ENCODE measurements at places on chromosomes 6 and 20.

- no peak for DNase-seq
Measured at GRCh38 chr6:150692604-150693003, 92.9 kb downstream of the PLEKHG1 start.

GRCh38 chr6:46042355-46042999 lies 26.8 kb upstream of the CLIC5 start:
- DNase-seq: no peak

- no peak for DNase-seq
Measured at GRCh38 chr20:16491294-16491905, 81.8 kb downstream of the KIF16B start.

GRCh38 chr6:123896869-123897268 lies 93.2 kb downstream of the NKAIN2 start:
- no peak for DNase-seq

GRCh38 chr6:99746261-99746895 lies 139.7 kb downstream of the PRDM13 start:
- no peak for DNase-seq

GRCh38 chr6:78110641-78111040 lies 457.8 kb downstream of the MEI4 start:
- no peak for DNase-seq

- no peak for DNase-seq
Measured at GRCh38 chr6:144305567-144305966, 20.4 kb downstream of the UTRN start.

GRCh38 chr6:79525272-79526100 lies 11.7 kb downstream of the LCA5 start:
- DNase-seq: no peak

DNA sequence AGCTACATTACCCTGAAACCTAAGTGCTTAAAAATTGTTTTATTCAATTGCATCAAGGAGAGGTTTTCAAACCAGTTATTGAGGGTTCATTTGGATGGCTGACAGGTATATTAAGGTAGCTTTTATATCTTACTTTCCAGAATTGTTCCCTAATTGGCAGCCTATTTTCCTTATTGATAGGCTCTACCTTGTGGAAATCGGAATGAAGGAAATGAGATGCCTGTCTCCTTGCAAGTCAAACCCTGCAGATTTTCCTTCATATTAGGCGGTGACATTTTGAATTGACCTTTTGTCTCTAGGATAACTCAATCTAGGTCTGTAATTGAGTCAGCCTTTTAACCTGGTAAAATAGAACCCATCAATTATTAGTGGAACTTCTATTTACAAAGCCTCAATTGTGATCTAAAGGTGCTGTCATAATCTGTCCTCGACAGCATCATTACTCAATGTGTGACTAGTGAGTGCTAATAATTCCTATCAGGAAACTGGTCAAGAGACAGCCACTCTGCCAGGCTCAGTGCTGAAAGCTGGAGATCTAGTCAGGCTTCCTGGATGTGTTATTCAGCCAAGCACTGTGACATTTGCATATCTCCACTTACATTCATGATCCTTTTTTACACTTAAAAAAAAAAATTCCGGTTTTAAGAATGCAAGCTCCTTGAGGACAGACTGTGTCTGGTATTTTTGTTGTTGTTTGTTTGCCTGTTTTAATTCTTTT lies 20.1 kb downstream of the OPRM1 start:
- no peak for DNase-seq

DNA sequence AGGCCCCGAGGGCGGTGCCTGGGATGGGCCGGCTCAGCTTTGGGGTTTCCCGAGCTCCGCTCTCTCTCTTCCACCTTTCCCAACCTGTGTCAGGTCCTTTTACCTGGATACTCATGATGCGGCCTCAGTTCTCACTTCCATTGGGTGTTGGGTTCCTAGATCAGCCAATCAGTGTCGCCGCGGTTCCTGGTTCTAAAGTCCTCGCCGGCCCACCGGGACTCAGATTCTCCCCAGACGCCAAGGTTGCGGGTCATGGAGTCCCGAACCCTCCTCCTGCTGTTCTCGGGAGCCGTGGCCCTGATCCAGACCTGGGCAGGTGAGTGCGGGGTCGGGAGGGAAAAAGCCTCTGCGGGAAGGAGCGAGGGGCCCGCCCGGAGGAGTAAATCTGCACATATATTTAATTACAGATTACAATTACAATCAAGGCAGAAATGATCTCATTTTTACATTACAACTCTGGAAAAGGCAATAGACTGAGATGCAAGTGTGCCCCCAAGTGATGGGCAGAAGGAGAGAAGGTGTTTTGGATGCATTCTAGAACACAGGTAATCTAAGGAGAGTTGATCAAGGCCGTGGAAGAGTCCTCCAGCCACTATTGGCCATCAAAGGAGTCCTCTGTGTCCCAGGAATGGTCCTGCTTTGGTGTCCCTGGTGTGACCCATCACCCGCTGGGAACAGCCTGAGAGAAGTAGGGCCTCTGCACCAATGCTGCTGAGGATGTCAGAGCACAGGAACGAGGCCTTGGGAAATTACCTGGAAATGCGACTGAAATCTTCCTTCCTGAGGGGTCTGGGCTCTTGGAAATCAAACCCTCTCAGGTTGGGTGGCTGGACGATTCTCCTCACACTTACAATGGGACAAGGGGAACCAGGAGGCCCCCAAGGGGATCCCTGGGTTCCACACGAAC lies 34.7 kb upstream of the MICB start:
- peak; percentile 81 for DNase-seq

- DNase-seq: no peak
Measured at GRCh38 chr6:113184291-113184690, 672.9 kb upstream of the MARCKS start.

DNA sequence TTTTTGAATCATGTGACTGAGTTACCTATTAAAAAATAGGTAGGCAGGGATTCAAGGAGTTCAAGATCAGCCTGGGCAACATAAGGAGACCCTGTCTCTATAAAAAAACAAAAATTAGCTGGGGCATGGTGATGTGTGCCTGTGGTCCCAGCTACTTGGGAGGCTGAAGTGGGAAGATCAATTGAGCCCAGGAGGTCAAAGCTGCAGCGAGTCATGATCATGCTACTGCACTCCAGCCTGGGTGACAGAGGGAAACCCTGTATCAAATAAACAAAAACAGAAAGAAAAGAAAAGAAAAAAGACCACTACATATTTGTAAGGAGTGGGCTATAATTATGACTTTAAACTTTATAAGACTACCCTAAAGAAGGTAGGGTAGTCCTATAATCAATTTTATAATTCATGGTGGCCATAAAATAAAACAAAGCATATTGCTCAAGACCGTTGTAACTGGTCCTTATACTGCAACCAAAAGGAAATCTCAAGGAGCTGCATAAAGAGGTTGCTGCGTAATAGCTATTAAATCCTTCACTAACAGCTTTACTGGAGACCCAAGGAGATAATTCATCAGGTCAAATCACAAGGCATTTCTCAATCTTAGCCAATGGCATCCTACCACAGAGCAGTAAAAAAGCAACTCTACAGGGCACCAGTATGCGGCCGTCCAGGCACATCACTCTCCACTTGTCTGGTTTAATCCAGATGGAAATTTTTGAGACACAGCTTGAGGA lies 13.5 kb downstream of the PIGU start:
- no peak for DNase-seq

- no peak for DNase-seq
Measured at GRCh38 chr6:24908650-24909035, 27.1 kb downstream of the RIPOR2 start.

DNA sequence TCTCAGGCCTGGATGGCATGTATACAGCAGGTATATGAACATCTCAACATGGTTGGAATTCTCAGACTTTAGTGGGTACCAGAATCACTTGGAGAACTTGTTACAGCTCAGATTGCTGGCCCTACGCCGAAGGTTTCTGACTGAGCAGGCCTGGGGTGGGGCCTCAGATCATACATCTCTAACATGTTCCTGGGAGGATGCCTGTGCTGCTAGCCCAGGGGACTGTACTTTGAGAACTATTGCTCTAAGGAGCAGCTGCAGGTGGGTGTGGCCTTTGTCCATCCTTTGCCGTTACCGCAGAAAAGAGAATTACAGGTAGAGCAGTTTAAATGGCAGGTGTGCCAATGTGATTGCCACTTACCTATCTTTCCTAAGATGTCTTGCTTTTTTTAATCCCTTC lies 310.5 kb upstream of the JAG1 start:
- no peak for DNase-seq

- DNase-seq: no peak
Measured at GRCh38 chr6:109298605-109299264, 83.5 kb downstream of the CD164 start.

DNA sequence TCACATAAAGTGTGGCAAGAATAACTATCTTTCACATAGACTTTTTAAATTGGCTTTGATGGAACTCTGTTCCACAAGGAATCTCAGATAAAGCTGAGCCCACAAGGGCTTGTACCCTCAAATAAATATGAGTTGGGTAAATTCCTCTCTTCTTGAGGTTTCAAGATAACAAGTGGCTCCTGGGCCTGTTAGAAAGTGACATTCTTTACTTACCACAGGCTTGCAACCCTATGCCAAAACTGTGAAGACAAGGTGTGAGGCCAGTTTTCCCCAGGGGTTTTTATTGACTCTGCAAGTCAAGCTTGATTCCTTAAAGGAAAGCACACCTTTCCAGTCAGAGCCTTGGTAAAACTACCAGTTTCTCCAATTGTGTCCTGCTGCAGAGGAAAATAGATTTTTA lies 664.8 kb upstream of the GJE1 start:
- DNase-seq: no peak

DNA sequence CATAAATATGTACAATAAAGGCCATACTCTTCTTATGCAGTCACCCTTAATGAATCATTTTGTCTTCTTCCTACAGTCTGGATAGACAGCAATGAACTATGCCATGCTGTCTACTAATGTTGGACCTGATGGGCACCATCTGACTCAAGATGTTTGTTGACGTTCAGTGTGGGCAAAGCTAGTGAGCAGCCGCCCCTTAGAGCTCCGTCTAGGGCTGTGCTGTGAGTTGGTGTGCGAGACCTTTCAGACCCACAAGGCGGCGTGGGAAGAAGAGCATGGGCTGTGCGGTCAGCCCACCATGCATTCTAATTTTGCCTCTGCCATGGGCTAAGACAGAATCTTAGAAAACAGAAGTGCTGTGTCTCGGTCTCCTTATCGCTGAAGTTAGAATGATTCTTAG lies 829.4 kb downstream of the QKI start:
- no peak for DNase-seq
